IPS-NIHi11 (cell line): ENCODE measurements at places on chromosomes 2 and 18.

GRCh38 chr2:201597397-201597796, 45.9 kb downstream of the TMEM237 start:
- no peak for DNase-seq

GRCh38 chr2:234453216-234453615, 43.7 kb downstream of the ARL4C start:
- no peak for DNase-seq

DNA sequence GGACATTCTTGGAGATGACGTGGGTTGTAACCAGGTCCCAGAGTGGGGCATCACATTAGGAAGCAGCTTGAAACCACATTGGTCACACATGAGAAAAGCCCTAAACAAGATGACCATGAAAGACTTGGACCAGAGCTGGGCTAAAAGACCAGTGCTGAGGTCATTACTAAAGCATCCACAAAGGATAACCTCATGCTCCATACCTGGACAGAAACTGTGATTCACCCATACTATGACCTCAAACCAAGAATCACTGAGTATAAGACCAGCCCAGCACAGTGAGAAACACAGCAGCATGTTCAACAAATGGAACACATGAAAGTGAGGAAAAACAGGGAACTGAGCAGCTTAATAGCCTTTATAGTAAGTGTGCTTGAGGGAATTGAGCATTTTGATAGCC, 635.5 kb upstream of the NETO1 start:
- DNase-seq = no peak

DNA sequence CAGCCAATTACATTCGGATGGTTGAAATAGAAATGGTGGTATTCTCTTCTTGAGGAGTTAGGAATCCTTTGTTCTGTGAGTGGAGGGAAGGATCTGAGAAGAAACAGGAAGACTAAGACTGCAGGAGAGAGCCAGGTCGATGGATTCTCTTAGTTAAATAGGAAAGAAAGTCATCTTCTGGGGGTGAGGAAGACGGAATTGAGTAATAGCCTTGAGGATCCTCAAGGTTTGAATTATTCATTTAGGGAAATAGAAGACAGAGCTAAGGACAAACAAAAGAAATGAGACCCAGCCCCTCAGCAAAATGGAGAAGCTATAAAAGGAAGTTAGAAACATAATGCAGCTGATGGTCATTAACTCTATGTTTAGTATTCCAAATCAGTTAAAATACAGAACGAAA, 1.8 kb downstream of the LAPTM4A start:
- DNase-seq = no peak

DNA sequence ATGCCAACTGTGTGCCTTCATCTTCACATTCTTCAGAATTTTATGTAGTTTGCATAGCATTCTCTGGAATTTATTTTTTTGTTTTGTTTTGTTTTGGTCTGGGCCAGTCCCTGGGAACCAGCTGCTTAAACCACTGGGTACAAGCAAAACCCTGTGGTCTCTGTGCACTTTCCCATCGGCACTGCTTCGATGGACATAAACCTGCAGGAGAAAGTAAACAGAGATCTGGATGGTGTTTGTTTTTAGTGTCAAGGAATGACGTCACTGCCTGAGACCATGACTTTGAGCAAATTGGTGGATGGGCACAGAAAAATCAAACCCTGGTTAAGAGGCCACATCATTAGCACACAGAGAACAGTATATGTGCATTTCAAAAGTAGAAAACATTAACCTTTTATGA, 64.7 kb upstream of the RASGRP3 start:
- no peak for DNase-seq

DNA sequence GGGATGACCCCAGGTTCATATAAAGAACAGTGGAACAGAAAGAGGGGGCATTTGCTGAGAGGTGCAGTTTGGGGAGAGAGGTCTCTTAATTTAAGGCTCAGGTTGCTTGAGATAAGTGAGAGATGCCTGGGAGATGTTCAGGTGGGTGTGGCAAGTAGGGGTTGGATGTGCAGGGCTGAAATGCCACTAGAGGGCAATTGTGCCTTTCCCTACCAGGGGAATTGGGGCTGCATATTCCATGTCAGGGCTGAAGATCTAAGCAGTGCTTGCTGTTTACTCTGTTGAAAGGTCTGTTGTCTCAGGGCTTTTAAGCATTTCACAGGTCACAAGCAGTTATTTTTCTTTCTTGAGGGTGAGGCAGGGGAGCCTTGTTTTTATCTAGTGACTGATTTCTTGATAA, 7.8 kb downstream of the CCDC85A start:
- DNase-seq = peak; percentile 61

- no peak for DNase-seq
Measured at GRCh38 chr2:190984595-190984994, 29.4 kb downstream of the STAT1 start.

- DNase-seq = no peak
Measured at GRCh38 chr2:53170466-53170865, 597.1 kb upstream of the CHAC2 start.

DNA sequence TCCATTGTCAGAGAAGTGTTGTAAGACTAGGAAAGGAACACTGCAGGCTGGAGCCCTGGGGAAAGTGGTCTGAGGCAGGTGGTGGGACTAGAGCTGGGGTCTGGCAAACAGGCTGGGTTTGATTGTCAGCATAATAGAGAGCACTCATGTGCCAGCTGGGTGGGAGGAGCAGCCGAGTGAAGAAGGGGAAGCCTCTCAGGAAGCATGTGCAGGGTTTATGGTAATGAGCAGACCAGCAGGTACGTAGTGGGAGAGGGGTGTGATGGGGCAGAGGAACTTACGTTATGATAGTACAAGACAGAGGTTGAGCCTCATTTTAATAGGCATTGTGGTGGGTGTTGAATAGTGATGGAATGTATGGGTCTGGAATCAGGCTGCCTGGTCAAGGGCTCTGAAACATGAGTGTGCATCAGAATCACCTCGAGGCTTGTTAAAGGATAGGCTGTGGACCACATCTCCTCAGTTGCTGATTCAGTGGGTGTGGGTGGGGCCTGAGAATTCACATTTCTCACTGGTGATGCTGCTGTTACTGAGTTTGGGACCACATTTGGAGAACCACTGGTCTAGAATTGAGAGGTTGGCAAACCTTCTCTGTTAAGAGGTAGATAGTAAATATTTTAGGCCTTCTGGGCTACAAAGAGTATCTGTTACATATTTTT, 1.7 kb upstream of the MGAT5 start:
- DNase-seq = no peak

DNA sequence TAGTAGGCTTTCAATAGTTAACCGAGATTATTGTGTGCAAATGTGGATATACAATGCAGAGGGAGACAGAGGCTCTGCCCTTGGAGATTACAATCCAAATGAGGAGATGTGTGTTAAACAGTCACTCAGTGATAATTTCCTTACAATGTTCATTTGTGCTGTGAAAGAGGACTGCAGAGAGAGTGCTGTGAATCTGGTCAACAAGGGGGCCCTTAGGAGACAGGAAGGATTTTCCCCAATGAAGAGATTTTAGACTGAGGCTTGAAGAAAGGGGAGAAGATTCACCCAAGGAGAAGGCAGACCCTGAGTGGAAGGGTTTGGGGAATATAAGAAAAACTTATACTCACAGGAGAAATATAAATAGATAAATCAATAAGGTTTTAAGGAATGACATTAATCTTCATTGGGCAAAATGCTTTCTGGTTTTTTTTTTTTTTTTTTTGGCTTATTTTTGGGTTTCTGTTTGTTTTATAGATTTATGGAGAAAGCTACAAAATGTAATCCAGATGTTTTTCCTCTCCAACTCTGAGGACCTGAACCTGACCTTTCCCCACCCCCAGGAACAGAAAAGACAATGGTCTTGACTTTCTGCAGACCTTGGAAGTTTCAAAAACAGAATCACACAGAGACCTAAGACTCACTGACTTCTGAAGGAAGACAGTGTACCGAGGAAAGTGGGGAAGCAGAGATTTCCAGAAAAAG, 151.3 kb upstream of the SERPINE2 start:
- DNase-seq = no peak

DNA sequence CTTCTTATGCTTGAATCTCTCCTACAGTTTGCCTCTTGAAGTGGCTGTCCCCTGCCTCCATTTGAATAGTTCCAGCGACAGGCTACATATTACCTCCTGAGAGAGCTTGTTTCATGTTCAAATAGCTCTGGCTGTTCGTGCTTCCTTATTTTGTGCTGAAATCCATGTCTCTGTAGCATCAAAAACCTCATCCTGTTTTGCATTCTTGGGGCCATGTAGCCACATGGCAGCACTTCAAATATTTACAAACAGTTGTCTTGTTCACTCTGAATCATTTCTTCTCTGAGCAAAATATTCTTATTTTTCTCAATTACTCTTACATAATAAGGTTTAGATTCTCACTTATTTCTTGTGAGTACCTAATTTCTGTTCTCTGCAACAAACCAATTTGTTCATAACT, 1243.1 kb upstream of the NXPH2 start:
- no peak for DNase-seq

- peak; percentile 82 for DNase-seq
Measured at GRCh38 chr2:106886916-106887758, 1.2 kb upstream of the ST6GAL2 start.

- DNase-seq = no peak
Measured at GRCh38 chr18:56382541-56382940, 255.9 kb downstream of the TXNL1 start.

- peak; percentile 89 for DNase-seq
Measured at GRCh38 chr2:241009601-241010530, 11.4 kb downstream of the SNED1 start.

DNA sequence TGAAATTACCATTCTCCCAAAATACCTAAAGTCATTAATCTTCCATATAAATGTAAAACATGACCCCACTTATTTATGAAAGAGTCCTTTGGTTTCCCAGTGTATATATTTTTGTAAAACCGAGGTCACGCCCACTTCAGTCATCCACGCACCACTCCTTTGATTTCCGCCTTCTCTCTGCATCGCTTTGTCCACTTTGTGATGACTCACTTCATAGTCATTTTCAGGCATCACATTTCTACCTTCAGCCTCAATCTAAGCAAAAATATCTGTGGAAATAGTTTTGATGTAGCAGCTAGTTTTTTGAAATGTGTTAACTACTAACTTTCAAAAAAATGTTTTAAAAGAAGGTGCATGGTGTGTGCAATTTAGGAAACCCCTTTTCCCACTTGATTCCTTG, 793.5 kb upstream of the SOX11 start:
- no peak for DNase-seq

DNA sequence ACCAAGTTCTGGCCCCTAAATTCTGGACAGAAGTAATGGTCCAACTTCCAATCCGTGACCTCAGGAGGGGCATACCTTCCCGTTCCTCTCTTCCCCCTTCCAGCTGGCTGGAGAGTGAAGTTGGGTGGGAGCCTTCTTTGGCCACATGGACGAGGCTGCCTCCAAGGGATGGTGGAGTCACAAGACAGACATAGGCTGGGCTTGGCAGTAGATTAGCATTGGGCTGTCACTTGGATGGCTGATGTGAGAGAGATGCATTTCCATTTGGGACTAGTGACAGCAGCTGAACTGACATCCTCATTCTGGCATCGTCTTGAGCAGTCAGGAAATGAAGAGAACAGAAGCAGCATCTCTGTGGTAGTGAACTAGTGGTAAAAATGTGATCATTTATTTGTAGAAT, 12.6 kb downstream of the NT5DC4 start:
- DNase-seq = no peak

- DNase-seq = no peak
Measured at GRCh38 chr2:189570570-189571031, 10.0 kb downstream of the SLC40A1 start.

GRCh38 chr2:75415731-75416130, 145.0 kb downstream of the EVA1A start:
- no peak for DNase-seq

GRCh38 chr18:49854681-49855080, 41.3 kb upstream of the ACAA2 start:
- no peak for DNase-seq

DNA sequence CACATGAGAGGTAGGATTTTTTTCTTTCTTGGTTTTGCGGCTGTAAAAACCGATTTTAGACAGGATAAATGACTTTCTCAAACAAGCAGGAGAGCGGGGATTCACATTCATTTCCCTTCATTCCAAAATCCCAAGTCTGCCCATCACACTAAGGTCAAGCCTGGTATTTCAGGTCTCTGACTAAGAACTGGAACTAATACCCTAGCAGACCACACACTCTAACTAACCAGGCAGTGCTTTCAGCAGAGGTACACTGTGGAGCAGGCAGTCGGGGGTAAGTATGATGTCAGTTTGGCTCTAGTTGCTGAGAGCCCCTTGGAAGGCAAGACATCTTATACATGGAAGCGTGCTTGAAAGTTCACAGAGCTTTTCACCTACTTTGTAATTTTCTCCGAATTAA, 128.1 kb upstream of the LHCGR start:
- no peak for DNase-seq

DNA sequence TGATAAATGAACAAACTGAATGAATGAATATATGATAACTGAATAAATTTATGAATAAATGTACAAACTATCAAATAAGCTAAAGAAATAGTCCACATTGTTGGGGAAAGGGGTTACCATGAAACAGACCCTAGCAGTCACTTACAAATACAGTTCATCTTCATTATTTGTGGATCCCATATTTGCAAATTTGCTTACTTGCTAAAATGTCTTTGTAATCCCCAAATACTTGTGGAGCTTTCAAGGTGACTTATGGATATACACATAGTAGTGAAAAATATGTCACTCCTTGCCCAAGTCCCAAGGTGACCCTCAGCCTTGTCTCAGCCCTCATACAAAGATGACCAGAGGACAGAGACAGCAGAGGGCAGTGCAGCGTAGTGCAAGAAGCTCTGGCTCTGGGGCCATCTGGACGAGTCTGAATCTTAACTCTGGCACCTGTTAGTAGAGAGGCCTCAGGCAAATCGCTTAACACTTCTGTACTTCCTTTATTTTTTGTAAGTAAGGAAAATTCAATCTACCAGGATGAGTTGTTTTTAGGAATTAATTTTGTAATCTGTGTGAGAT, 3.1 kb downstream of the PAIP2B start:
- peak; percentile 26 for DNase-seq

- DNase-seq = no peak
Measured at GRCh38 chr2:231655488-231655887, 52.8 kb upstream of the PTMA start.

DNA sequence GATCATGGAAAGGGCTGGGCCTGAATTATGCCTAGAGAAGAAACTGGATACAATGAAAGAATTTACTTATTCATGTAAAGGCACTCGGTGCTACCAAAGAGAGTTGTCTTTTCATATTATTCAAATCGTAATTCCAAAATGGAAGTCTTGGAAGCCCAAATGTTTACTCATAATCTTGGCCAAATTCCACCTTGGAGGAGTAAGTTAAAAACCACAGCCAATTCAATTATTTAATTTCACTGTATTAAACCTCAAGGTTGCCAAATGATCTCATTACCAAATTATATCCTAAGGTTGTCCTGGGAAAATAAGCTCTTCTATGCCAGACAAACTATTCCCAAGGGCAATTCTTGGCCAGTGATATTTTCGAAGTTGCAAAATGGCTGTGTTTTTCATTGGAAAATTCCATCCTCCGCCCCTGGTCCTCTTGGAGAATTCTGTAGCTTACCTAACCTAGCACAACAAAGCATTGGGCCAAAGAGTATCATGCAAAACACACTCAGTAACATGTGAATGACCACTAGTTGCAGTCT, 11.1 kb upstream of the VPS4B start:
- no peak for DNase-seq
